ENCODE measurements at places on chromosomes 12 and 14. TPM values are rescaled to one million over a fixed set of nuclear protein-coding genes. Genes with fewer than 3 reads are reported as not detected.

The INSM2 gene
- not detected for total RNA-seq

The KRT77 gene
- total RNA-seq, result not detected

DNA sequence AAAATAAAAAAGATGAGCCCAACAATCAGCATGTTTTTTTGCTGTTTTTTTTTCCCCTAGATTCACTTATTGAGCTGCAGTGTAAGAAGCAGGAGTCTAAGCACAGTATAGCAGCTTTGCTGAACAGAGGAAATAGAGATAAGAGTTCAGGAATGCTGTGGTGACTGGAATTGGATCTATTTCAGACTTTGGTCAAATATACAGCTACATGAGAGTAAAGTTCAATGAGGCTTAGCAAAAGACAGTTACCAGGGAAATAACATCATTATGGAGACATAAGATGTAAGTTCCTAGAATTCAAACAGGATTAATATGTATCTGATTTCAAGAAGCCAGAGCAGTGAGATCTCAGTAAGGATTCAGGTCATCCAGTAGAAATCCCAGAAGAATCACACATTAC lies 613.0 kb downstream of the RPS29 start:
- H3K27me3 ChIP-seq, result no peaks in the 10 kb centered on the region
- no peak overlapping the region for H3K4me3 ChIP-seq

GRCh38 chr14:65318636-65319506 lies 93.7 kb upstream of the FUT8 start:
- no peaks in the 10 kb centered on the region for H3K36me3 ChIP-seq
- H3K4me3 ChIP-seq, result no peak overlapping the region
- no peaks in the 10 kb centered on the region for H3K27me3 ChIP-seq

DNA sequence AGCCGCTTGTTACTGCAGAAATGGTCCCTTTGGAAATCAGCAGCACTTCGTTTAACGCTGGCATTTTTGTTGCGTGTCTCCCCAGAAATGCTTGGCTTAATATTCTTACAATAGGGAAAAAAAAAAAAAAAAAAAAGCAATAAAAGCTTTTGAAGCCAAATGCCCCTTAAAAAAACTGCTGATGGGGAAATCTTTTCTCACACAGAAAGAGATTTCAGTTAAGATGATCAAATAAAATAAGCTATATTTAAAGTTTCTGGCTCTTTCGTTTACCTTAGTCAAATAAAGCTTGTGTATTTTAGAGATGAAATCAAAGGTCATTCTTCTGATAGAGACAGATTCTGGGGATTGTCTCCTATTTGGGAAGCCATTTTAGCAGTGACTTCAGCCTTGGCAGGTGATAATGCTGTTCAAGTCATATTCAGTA lies 52.4 kb upstream of the FRS2 start:
- H3K4me3 ChIP-seq, result no peak overlapping the region
- H3K36me3 ChIP-seq, result no peaks in the 10 kb centered on the region
- DNase-seq, result no peak
- no peaks in the 10 kb centered on the region for H3K27me3 ChIP-seq
- H3K27ac ChIP-seq, result no peak overlapping the region

- DNase-seq, result no peak
- H3K4me3 ChIP-seq, result no peak overlapping the region
- H3K27me3 ChIP-seq, result no peaks in the 10 kb centered on the region
- H3K4me1 ChIP-seq, result no peaks in the 10 kb centered on the region
Observed at GRCh38 chr14:80973931-80974641, 18.7 kb downstream of the TSHR start.

The MIP gene
- total RNA-seq, result not detected

All from upper lobe of right lung (tissue), 1 donor.